Upper lobe of right lung (tissue), 1 donor: ENCODE measurements at places on chromosomes 5 and 9. TPM values are rescaled to one million over a fixed set of nuclear protein-coding genes. Genes with fewer than 3 reads are reported as not detected.

Gene TMEM252
- total RNA-seq, result not detected

DNA sequence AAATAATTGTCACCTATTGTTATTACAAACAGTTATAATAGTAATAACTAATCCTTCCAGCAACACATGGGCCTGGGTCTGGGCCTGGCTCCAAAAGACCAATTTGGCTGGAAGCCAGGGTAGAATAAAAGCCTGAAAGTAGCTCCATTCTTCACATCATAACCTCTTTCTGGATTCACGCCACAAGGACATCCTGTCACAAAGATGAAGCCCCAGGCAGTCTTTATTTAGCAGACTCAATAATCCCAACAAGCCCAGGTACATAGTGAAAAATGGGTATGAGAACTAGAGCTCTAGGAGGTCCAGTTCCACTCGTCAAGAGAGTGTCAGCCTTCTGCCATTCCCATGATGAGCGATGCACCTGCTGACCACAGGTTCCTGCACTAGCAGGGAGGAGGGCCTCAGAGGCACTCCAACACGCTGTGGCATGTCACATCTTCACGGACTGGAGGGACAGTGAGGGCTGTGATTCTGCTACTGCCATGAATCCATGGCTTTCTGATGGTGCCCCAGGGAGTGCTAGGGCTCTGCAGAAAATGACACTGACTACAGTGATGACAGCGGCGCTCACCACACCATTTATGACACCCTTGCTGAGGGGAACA lies 124.9 kb downstream of the SPOCK1 start:
- no peak for DNase-seq
- H3K4me1 ChIP-seq, result no peaks in the 10 kb centered on the region
- H3K27me3 ChIP-seq, result no peaks in the 10 kb centered on the region
- no peak overlapping the region for H3K4me3 ChIP-seq

DNA sequence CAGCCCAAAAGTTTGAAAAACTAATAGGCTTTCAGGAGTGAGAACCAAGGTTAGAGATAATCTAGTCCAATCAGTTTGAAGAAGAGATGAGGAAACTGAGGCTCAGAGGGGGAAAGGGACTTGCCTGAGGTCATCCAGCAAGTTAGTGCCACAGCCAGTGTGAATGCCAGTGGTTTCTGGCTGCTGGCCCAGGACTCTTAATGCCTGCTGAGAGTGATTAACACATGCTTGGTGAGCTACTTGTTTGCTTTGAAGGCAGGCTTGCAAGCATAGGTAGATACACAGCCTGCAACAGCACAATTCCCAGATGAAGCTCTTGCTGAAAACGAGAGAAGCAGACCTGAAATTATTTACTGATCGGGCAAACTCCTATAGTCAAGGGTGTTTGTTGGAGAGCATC lies 591.6 kb upstream of the SGCD start:
- no peaks in the 10 kb centered on the region for H3K36me3 ChIP-seq
- H3K27me3 ChIP-seq, result peaks cover 24% of the 10 kb centered on the region

DNA sequence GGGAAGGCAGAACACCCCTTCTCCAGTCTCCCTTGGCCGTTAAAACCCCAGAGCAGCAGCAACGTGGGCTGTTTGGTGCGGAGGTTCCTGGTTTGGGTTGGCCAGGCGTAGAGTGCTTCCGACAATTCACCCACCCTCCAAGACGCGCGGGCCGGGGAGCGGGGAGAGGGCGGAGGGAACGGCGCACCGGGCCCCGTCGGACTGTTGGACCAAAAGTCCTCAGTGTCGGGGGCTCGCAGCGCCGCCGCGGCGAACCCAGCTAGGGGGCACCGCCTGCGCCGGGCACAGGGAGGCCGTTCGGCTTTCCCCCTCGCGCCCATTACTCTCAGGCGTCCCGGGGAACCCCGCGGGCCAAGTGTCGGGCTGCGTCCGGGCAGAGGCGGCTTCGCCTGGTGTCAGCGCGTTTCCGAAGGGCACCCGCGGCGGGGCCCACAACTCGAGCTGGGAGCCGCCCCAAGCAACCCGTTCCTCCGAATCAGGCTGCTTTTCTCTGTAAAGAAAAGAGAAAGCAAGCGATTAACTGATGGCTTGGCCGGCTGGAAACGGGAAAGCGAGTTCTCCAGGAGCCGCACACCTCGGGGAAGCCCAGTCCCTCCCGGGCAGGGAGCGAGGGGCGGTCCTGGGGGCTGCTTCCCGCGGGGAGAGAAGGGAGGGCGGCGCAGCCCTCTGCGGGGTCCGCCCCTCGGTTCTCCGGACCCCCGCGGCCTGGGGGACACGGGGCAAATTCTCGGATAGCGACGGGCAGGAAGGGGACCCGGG lies 145.5 kb downstream of the ERCC6L2 start:
- peak overlapping the region; percentile 76 for H3K27ac ChIP-seq
- peak; percentile 76 for DNase-seq
- H3K27me3 ChIP-seq, result no peaks in the 10 kb centered on the region
- H3K4me1 ChIP-seq, result peaks cover 23% of the 10 kb centered on the region

Gene MLANA
- total RNA-seq, result not detected

- no peak overlapping the region for H3K27ac ChIP-seq
- no peaks in the 10 kb centered on the region for H3K4me1 ChIP-seq
- H3K36me3 ChIP-seq, result no peaks in the 10 kb centered on the region
- no peak for DNase-seq
Observed at GRCh38 chr5:149015126-149015525, 47.7 kb downstream of the SH3TC2 start.

DNA sequence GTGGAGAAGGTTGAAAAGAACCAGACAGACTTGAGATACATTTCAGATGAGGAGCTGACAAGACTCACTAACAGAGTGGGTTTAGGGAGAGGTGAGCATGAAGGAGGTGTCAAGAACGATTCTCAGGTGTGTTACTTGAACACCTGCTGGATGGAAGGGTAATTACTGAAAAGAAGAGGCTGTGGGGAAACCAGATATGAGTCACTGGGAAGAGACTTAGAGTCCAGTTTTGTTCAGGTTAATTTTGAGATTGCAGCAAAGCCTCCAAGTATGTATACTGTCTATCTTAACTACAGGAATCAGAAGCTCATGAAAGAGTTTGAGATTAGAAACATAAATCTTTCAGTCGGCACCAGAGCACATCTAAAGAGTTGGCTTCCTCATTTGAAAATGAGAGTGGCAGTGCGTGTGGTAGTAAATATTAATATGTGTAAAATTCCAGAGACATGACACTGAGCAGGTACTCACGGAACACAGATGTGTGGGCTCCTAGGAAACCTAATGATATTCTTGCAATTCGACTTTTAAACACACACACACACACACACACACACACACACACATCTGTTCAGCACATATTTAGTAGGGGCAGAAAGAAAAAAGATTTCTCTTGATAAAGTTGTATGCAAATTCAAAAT lies 197.1 kb downstream of the CDH18 start:
- no peaks in the 10 kb centered on the region for H3K36me3 ChIP-seq
- no peak overlapping the region for H3K4me3 ChIP-seq
- H3K27me3 ChIP-seq, result no peaks in the 10 kb centered on the region
- H3K4me1 ChIP-seq, result no peaks in the 10 kb centered on the region
- no peak for DNase-seq

- peaks cover 7% of the 10 kb centered on the region for H3K27me3 ChIP-seq
- H3K4me3 ChIP-seq, result no peak overlapping the region
- no peak overlapping the region for H3K27ac ChIP-seq
Observed at GRCh38 chr9:135228983-135229625, 141.6 kb downstream of the OLFM1 start.

Gene SURF4
- 142 TPM for total RNA-seq

DNA sequence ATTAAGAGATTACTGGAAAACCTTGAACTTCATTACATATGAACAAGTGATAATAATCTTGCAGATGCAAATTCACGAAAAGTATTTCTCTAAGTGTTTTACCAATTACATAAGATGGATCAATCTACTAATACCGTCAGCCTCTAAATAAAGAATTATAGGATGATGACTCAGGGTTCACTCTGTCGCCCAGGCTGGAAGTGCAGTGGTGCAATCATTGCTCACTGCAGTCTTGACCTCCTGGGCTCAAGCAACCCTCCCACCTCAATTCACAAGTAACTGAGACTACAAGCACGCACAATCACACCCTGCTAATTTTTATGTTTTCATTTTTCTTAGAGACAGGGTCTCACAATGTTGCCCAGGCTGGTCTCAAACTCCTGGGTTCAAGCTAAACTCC lies 56.1 kb downstream of the CHD1 start:
- H3K36me3 ChIP-seq, result peaks cover 99% of the 10 kb centered on the region
- DNase-seq, result no peak
- H3K27ac ChIP-seq, result no peak overlapping the region

Gene INSL6
- total RNA-seq, result not detected

Gene CXXC5
- total RNA-seq, result 30.6 TPM

GRCh38 chr5:456351-457194 lies 13.6 kb downstream of the EXOC3 start:
- H3K27ac ChIP-seq, result no peak overlapping the region
- H3K36me3 ChIP-seq, result peaks cover 87% of the 10 kb centered on the region
- no peak overlapping the region for H3K4me3 ChIP-seq
- H3K27me3 ChIP-seq, result no peaks in the 10 kb centered on the region
- peak; percentile 41 for DNase-seq

- peaks cover 43% of the 10 kb centered on the region for H3K27me3 ChIP-seq
- no peak overlapping the region for H3K27ac ChIP-seq
- no peaks in the 10 kb centered on the region for H3K4me1 ChIP-seq
- no peaks in the 10 kb centered on the region for H3K36me3 ChIP-seq
Observed at GRCh38 chr5:175750511-175750931, 92.7 kb downstream of the HRH2 start.

GRCh38 chr5:150511578-150512367 lies 3.8 kb downstream of the NDST1 start:
- H3K27ac ChIP-seq, result peak overlapping the region; percentile 55
- no peak for DNase-seq
- no peak overlapping the region for H3K4me3 ChIP-seq
- H3K36me3 ChIP-seq, result no peaks in the 10 kb centered on the region
- H3K4me1 ChIP-seq, result peaks cover 85% of the 10 kb centered on the region

DNA sequence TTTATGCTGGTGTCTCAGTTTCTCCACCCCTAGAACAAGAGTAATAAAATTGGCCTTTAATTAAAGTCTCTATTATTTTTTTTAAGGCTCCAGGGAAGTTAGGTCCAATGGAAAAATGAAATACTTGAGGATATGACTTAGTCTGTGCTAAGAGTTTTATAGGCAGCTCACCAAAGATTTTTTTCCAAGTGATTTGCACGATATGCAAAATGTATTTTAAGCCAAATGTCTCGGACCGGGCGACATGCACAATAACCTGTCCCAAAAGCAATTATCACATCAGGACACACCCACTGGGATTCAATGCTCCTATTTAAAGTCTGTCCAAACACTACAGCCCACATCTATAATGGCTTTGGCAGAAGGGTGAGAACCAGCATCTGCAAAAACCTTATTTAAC lies 136.1 kb upstream of the ANKH start:
- no peak overlapping the region for H3K27ac ChIP-seq
- H3K27me3 ChIP-seq, result no peaks in the 10 kb centered on the region

Gene TMC1
- not detected for total RNA-seq

Gene SLC1A1
- 52.7 TPM for total RNA-seq

- no peaks in the 10 kb centered on the region for H3K36me3 ChIP-seq
- no peaks in the 10 kb centered on the region for H3K4me1 ChIP-seq
- H3K27me3 ChIP-seq, result no peaks in the 10 kb centered on the region
- no peak overlapping the region for H3K4me3 ChIP-seq
Observed at GRCh38 chr5:76521240-76521758, 101.9 kb downstream of the F2RL2 start.

Gene AQP3
- 352 TPM for total RNA-seq

- no peak overlapping the region for H3K27ac ChIP-seq
- no peaks in the 10 kb centered on the region for H3K4me1 ChIP-seq
- no peak for DNase-seq
- no peak overlapping the region for H3K4me3 ChIP-seq
Observed at GRCh38 chr5:119191944-119192343, 121.1 kb downstream of the DMXL1 start.

DNA sequence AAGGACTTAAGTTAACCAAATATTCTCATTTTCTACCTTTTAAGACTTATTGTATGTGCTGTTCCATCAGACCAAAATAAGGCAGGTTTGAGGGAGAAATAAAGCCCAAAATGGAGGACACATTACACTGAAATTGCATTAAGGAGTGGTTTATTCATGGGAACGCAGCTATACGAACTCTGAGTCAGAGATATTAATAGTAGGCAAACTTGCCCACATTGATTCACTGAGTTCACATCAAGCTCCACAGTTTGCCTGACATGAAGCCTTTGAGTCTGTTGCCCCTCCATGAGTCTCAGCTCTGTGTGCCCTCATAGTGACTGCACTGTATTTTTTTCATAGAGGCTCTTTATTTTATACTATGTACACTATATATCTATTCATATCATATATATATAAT lies 135.0 kb upstream of the SNX2 start:
- no peaks in the 10 kb centered on the region for H3K27me3 ChIP-seq
- H3K36me3 ChIP-seq, result no peaks in the 10 kb centered on the region
- DNase-seq, result no peak
- no peak overlapping the region for H3K4me3 ChIP-seq
- H3K4me1 ChIP-seq, result no peaks in the 10 kb centered on the region
- no peak overlapping the region for H3K27ac ChIP-seq

- no peaks in the 10 kb centered on the region for H3K36me3 ChIP-seq
- H3K27me3 ChIP-seq, result no peaks in the 10 kb centered on the region
- no peak overlapping the region for H3K4me3 ChIP-seq
- no peak overlapping the region for H3K27ac ChIP-seq
Observed at GRCh38 chr5:78974011-78974410, 11.1 kb downstream of the ARSB start.

Gene ANKRD31
- total RNA-seq, result 0.14 TPM

GRCh38 chr5:84378961-84379360 lies 5.7 kb downstream of the EDIL3 start:
- H3K4me3 ChIP-seq, result no peak overlapping the region
- H3K27me3 ChIP-seq, result peaks cover 13% of the 10 kb centered on the region
- H3K27ac ChIP-seq, result no peak overlapping the region
- DNase-seq, result no peak
- peaks cover 4% of the 10 kb centered on the region for H3K4me1 ChIP-seq

- no peaks in the 10 kb centered on the region for H3K4me1 ChIP-seq
- no peaks in the 10 kb centered on the region for H3K27me3 ChIP-seq
- H3K36me3 ChIP-seq, result no peaks in the 10 kb centered on the region
- no peak overlapping the region for H3K4me3 ChIP-seq
- DNase-seq, result no peak
Observed at GRCh38 chr5:51495672-51496071, 112.4 kb downstream of the ISL1 start.

DNA sequence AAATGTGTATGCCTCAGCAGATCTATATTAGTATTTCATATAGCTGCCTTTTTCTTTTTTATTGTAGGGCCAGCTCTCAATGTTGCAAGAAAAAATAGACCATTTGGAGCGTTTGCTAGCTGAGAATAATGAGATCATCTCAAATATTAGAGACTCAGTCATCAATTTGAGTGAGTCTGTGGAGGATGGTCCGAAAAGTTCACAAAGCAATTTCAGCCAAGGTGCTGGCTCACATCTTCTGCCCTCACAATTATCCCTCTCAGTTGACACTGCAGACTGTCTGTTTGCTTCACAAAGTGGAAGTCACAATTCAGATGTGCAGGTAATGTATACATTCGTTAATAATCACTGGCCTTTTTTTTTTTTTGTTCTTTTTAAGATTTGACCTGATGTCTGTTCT lies 23.7 kb downstream of the MAN2A1 start:
- no peaks in the 10 kb centered on the region for H3K27me3 ChIP-seq
- H3K4me3 ChIP-seq, result no peak overlapping the region
- no peak overlapping the region for H3K27ac ChIP-seq
- peaks cover 17% of the 10 kb centered on the region for H3K36me3 ChIP-seq
- no peak for DNase-seq
